ENCODE measurements at places on chromosomes 1 and 21.

GRCh38 chr1:23403355-23403734, 21.2 kb downstream of the TCEA3 start:
- DNase-seq: no peak

DNA sequence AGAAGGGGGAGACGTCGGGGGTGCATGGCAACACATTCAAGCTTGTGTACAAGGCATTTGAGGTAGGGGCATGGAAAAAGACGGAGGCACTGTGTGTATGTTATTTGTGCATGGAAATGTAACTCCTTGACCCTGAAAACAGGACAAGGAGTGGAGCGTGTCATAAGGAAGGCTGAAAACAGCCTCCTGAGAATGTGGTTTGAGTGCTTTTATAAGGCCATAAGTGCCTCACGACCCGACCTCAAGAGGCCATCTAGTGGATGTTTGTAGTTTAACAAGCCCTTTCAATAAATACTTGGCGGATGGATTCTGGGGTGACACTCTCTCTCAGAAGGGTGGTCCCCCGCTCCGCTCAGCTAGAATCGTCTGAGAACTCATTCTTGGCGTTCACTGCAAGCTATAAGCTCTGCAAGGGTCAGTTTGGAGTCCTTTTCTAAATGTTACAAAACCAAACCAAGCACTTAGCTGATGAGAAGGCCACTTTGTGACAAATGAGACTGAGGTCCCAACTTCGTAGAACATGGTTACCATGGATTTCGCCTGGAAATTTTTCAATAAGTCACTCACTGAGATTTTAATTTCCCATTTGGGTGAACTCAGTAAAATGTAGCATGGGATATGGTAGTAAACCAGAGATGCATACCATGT, 38.8 kb upstream of the CLCA4 start:
- DNase-seq: peak; percentile 18

GRCh38 chr1:226097866-226098625, 35.5 kb downstream of the H3-3A start:
- DNase-seq: no peak

- no peak for DNase-seq
Observed at GRCh38 chr1:69920426-69920825, 285.0 kb downstream of the LRRC40 start.

DNA sequence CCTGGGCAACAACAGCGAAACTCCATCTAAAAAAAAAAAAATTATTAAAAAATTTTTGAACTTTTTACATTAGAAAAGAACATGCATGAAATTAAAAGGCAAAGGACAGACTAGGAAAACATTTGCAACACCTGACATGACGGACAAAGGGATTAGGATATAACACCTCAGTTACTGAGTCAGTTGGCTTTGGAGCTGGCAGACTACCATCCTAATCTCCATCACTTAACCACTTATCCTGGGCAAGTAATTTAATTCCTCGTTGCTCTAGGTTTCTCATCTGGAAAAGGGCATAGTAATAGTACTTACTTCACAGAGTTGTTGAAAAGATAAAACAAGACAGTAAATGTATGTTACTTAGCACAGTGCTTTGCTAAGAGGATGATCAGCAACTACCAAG, 11.9 kb downstream of the HECTD3 start:
- DNase-seq: no peak

DNA sequence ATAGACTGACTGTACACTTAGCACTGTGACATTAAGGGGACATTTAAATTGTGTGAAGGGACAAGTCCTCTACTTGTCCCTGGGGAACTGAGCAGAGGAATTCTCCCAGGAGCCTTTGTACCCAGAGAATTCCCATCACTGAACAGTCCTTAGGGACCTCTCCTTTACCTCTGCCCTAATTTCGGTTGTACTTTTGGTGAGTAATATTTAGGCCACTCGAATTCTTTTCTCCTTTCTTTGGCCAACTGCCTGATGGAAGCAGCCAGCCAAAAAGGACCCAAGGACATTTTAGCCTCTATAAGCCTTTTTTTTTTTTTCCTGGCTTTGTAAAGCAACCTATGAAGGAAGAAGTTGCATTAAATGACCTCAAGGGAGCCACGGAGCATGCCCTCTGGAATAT, 71.5 kb downstream of the NR5A2 start:
- no peak for DNase-seq

DNA sequence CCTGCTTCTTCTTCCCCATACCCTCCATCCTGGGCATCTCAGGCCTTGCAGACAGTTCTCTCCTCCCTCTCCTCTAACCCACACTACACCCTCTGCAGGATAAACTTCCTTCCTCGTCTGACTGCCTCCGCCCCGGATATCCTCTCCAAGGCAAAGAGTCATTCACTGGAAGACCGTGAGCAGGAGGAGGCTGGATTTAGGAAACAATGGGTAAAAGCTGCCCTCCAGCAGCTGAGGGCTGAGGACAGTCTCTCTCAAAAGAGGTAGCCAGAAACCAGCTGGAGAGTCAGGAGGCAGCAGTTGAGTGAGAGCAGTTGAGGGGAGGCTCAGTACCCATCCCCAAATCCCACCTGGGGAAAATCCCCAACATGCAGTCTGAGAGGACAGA, 1.4 kb downstream of the CSRP1 start:
- DNase-seq: peak; percentile 57

GRCh38 chr21:36696390-36697059, 2.4 kb upstream of the SIM2 start:
- peak; percentile 14 for DNase-seq

GRCh38 chr1:238608144-238608543, 717.4 kb upstream of the ZP4 start:
- no peak for DNase-seq

DNA sequence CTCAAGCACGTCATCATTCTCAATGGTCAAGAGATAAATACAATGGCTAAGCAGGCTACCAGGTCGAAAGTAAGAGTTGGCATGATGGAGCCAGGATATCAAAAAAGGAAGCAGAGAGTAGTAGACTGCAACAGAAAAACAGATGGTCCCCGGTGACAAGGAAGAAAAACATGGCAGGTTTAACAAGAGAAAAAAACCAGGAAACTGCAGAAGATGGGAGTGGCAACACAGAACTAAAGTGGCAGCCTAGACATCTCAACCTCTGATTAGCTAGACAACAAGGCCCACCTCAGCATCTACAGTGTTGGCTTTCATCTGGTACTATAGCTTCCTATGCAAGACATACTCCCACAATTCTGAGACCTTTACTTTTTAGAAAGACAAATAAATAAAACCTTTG, 3.1 kb downstream of the UBR4 start:
- no peak for DNase-seq

DNA sequence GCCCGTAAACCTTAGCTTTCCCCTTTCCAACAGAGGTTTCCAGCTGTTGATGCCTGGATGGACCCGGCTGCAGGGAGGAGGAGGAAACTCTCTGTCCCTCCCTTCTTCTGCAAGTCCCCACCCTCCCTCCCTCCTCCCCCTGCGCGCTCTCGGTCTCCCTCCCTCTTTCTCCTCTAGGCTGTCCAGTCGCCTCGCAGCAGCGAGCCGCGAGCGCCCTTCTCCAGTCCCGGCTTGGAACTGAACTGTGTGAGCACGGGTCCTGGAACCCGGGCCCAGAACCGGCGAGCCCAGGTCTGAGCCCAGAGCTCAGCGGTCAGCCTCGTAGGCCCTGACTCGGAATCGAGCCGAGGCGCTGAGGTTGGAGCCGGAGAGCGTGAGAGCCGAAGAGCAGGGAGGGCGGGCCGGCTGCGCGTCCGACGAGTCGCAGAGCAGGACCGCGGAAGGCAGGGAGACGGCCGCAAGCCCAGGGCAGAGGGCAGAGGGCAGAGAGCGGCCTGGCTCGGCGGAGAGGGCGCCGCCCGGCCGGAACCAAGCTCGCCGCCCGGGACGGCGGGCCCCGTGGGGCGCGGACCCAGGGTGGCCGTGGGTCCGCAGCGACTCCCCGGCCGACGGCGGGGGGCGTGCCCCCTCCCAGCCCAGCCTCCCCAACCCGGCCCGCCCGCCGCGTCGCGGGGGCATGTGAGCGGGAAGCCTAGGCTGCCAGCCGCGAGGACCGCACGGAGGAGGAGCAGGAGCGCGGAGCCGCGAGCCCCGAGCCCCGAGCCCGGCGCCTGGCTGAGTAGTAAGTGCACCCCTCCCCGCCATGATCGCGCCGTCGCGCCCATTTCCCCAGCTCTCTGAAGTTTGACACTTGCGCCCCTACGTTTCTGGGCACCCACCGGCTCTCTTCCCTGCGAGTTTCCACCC, at the start of gene SOX13:
SOX13 (plus strand) TSS at position 185 of the 906 bp plus-strand sequence. CDS start 39,801 bp downstream, outside the sequence.
- peak; percentile 91 for DNase-seq

DNA sequence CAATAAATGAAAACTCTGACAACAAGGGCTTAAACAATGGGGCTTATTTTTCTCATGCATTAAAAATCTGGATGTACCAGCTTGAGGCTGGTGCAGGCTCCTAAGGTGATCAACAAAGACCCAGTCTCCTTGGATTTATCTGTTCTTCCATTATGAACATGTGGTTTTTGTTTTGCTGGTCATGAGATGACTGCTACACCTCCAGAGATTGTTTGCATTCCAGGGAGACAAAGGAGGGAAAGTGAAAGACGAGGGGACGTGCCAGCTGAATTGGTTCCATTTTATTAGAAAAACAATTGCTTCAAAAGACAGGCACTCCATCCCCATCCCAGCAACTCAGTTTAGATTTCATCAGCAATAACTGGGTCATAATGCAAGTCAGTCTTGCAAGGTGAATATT, 90.9 kb upstream of the KCNK1 start:
- no peak for DNase-seq

GRCh38 chr1:174713796-174714195, 266.0 kb downstream of the GPR52 start:
- no peak for DNase-seq

GRCh38 chr21:31895077-31895835, 22.4 kb downstream of the HUNK start:
- no peak for DNase-seq

- no peak for DNase-seq
Observed at GRCh38 chr1:213032651-213033050, 17.0 kb upstream of the ANGEL2 start.

- no peak for DNase-seq
Observed at GRCh38 chr21:39604951-39605350, 7.8 kb upstream of the B3GALT5 start.

DNA sequence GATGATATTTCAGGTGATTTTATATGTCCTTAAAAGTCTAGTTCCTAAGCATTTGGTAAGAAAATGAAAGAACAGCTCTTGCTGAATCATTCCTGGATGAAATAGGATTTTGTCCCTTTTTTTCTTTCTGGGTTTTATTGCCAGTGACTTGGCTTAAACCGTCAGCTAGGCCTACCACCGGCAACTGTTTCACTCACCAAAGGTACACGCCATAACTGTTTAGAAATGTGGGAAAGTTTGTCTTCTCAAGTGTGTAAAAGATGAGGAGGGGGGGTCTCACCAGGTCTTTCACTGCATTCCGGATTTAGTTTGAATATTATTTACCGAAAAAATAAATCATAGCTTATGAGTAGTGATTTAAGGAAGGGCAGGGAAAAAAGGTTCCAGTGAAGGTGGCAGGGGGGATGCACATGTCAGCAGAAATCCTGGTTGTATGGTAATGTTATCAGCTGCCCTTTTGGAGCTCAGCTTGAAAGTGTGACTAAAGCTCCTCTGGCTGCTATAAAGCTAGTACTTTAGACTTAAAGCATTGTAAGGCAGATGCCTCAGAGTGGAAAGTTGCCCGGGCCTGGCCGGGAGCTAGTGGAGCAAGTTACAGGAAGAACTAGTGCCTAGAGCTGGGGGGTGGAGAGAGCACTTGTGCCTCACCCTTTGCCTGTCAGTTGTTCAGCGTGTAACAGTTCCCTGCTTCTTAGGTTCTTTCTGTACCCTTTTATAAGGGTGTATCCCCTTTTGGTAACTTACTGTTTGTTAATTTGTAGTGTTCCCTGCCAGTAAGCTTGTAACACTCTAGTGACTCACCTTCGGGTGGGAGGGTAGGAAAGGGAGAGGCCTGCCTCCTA, 3.1 kb downstream of the ATP1A1 start:
- DNase-seq: peak; percentile 26

GRCh38 chr1:50929376-50929958, 30.6 kb downstream of the FAF1 start:
- peak; percentile 11 for DNase-seq

All from AG08396 (cell line).